ENCODE measurements at places on chromosomes 5 and 9. TPM values are rescaled to one million over a fixed set of nuclear protein-coding genes. Genes with fewer than 3 reads are reported as not detected.

Gene CTSV
- total RNA-seq = 0.10 TPM

Gene SVEP1
- total RNA-seq = not detected

Gene SLC6A19
- total RNA-seq = not detected

Gene PCDHGC3
- total RNA-seq = 0.42 TPM

Gene MCTP1
- total RNA-seq = 33.6 TPM

Gene OR2V2
- total RNA-seq = not detected

Gene RAB3C
- total RNA-seq = under 0.01 TPM

Gene SHC3
- under 0.01 TPM for total RNA-seq

Gene C9
- not detected for total RNA-seq

Gene DIRAS2
- not detected for total RNA-seq

Gene GPR151
- not detected for total RNA-seq

Gene RUSC2
- total RNA-seq = 7.3 TPM

Gene SPATA9
- not detected for total RNA-seq

Gene NUTM2F
- total RNA-seq = not detected

Gene C9orf153
- 1.9 TPM for total RNA-seq

Gene DAB2IP
- 0.10 TPM for total RNA-seq

Gene RIMOC1
- total RNA-seq = 9.3 TPM

Gene SPATA31D4
- not detected for total RNA-seq

Gene AIF1L
- 0.10 TPM for total RNA-seq

Gene EIF4EBP3
- 4.0 TPM for total RNA-seq

Gene CTXN3
- not detected for total RNA-seq

Gene SHOC1
- under 0.01 TPM for total RNA-seq

Gene MXD3
- total RNA-seq = 6.9 TPM

Gene ZFP2
- 0.73 TPM for total RNA-seq

Gene PCDHGB6
- 0.63 TPM for total RNA-seq

Gene RELL2
- total RNA-seq = 6.6 TPM

Gene TNFSF8
- total RNA-seq = 83.1 TPM

Gene LIFR
- 0.31 TPM for total RNA-seq

Gene TAF1L
- total RNA-seq = under 0.01 TPM

Gene SAXO1
- total RNA-seq = 0.10 TPM

Gene FRMD3
- 15.1 TPM for total RNA-seq

Gene GLE1
- 12.7 TPM for total RNA-seq

Gene C5orf46
- total RNA-seq = not detected

Gene CCL27
- 0.21 TPM for total RNA-seq

Gene LECT2
- total RNA-seq = not detected

Gene GNA14
- not detected for total RNA-seq

Gene PCDHGA7
- 0.42 TPM for total RNA-seq

Gene LHX3
- not detected for total RNA-seq

All from mononuclear cell (primary cell).